CD8-positive, alpha-beta memory T cell (primary cell): ENCODE measurements at places on chromosomes 2 and 18.

- H3K4me3 ChIP-seq: no peak overlapping the region
- H3K27ac ChIP-seq: no peak overlapping the region
- H3K36me3 ChIP-seq: no peaks in the 10 kb centered on the region
- no peak for DNase-seq
Observed at GRCh38 chr2:28108143-28108542, 217.6 kb downstream of the BABAM2 start.

DNA sequence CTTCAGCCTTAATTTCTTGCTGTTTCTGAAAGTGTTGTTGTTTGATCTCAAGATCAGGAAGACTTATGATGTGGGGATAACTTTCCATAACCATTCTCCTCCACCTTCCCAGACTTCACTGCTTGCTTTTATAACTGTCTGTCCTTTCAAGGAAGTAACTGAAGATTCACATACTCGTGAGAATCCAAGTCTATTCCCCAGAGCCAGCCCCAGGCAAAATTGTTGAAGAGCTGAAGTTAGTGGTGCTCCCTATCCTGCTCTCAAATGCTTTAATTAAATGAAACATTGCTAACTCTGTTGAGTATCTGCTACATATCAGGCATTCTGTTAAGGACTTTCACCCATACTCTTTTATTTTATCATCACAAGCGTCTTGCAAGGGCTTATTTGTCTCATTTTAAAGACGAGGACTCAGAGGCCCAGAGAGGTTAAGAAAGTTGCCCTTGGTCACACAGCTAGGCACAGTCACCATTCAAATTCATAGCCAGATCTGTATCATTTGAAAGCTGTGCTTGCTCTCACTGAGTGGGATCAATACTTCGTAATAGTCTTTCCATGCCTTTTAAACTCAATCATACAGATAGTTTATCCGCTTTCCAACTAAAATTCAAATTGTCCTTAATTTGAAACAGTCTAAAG lies 189.8 kb upstream of the TCF4 start:
- H3K27me3 ChIP-seq: peaks cover 5% of the 10 kb centered on the region
- H3K4me1 ChIP-seq: no peaks in the 10 kb centered on the region
- no peaks in the 10 kb centered on the region for H3K36me3 ChIP-seq
- no peak for DNase-seq
- no peak overlapping the region for H3K27ac ChIP-seq

DNA sequence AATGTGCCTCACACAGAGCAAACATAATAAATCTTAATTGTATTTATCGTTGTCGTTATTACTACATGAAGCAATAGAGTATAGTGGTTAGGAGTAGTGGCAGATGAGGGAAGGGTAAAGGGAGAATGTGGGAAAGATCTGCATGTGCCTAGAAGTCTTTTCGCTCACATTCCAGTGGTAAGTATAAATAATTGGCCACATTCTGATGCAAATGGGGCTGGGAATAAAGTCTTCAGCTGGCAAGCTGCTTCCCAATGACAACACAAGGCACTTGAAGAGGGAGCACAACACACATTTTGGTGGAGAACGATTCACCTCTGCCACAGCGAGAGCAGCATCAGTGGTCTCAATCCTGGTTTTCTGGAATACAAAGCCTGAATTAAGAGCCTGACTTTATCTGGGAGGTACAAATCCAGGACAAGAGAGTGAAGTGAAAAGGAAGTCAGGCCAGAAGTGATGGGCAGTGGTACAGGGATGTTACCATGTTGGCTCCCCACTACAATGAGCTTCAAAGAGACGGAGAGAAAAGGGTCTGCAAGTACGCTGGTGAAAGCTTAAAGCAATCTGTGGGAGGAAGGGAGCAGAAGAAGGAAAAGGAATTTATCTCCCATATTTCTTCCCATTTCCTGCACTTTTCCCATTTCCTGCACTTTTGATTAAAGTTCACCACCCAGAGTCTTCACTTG lies 112.3 kb downstream of the ARHGAP15 start:
- peaks cover 21% of the 10 kb centered on the region for H3K4me1 ChIP-seq
- H3K36me3 ChIP-seq: peaks cover 9% of the 10 kb centered on the region
- H3K27me3 ChIP-seq: no peaks in the 10 kb centered on the region
- no peak overlapping the region for H3K4me3 ChIP-seq
- no peak for DNase-seq

GRCh38 chr2:151520976-151521375 lies 111.3 kb downstream of the RIF1 start:
- H3K4me1 ChIP-seq: no peaks in the 10 kb centered on the region
- H3K27me3 ChIP-seq: no peaks in the 10 kb centered on the region
- no peak overlapping the region for H3K27ac ChIP-seq
- no peak for DNase-seq
- H3K4me3 ChIP-seq: no peak overlapping the region

DNA sequence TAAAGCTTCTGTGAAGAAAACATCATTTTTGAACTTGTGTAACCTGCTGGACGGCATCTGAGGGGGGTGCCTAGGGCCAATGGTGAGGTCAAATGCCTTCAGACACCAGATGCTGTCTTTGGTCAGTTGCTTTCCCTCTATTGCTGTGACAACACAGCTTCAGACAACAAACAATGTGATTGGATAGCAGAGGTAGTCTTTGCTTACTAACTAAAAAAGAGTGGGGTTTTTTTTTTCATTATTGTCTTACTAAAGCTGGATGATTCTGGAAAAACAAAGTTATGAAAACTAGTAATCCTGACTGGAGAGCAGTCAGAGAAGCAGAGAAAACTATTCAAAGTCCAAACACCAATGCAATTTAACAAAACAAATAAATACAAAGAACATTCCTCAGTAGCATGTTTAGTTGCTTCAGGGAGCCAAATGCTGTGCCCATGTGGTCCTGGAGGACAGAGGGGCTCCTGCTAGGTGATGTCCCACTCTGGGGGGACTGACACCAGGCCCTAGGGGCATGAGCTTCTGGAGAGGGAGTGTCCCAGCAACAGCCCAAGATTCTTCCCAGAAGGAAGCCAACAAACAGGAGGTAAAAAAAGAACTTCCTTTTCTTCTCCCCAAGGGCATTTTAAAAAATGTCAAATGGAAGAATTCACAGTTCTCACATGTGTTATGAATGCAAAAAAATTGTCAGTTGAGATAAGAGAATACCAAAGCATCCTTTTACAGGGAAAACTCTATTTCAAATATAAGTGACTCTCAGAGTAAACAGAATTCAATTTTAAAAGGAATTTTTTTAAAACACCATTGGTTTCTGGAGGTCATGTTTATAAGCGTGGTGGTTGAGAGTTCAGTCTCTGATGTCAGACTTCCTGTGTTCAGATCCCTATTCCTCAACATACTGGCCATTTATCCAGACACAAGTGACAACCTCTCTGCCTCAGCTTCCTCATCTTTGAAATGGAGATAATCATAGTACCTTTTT lies 181.1 kb upstream of the PGAP1 start:
- H3K4me1 ChIP-seq: no peaks in the 10 kb centered on the region
- H3K27me3 ChIP-seq: no peaks in the 10 kb centered on the region
- no peak overlapping the region for H3K27ac ChIP-seq
- DNase-seq: no peak
- no peak overlapping the region for H3K4me3 ChIP-seq
- H3K36me3 ChIP-seq: peaks cover 47% of the 10 kb centered on the region

- H3K4me3 ChIP-seq: no peak overlapping the region
- DNase-seq: no peak
- no peak overlapping the region for H3K27ac ChIP-seq
- H3K4me1 ChIP-seq: peaks cover 30% of the 10 kb centered on the region
- no peaks in the 10 kb centered on the region for H3K36me3 ChIP-seq
Observed at GRCh38 chr2:108978709-108979111, 10.3 kb downstream of the EDAR start.

DNA sequence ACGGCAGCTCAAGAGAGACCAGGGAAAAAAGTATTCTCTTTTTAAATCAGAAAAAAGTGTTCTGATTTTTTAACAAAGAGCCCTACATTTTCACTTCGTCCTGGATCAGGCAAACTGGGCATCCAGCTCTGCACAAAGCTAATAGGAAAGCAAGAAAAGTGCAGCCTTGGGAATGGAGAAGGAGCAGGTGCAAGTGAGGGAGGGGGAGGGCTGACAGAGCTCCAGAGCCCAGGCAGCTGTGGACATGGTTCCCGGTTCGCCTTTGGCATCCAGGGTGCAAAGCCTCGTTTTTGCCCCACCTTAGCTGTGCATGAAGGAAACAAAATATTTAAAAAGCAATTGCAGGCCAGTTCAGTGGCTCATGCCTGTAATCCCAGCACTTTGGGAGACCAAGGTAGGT lies 82.2 kb downstream of the FAM124B start:
- H3K4me3 ChIP-seq: no peak overlapping the region
- H3K36me3 ChIP-seq: no peaks in the 10 kb centered on the region
- H3K4me1 ChIP-seq: no peaks in the 10 kb centered on the region
- DNase-seq: no peak

DNA sequence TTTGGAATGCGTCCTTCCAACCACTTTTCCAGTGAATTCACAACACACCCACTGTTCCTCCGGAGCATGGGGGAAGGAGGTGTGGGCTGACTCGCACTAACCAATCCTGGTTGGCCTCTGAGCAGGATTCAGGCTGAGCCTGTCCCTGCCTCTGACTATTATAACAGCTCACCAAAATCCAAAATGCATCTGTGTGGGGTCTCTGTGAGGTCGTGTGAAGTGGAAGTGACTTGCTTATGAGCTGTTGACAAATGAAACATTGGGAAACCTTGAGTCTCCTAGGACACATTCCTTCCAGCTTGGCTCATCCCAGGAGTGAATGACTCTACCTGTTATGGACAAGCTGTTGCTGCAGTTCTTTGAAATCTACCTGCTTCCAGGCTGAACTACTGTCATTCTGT lies 1.5 kb downstream of the CIDEA start:
- no peak for DNase-seq
- H3K4me1 ChIP-seq: no peaks in the 10 kb centered on the region
- no peaks in the 10 kb centered on the region for H3K36me3 ChIP-seq
- H3K4me3 ChIP-seq: no peak overlapping the region

DNA sequence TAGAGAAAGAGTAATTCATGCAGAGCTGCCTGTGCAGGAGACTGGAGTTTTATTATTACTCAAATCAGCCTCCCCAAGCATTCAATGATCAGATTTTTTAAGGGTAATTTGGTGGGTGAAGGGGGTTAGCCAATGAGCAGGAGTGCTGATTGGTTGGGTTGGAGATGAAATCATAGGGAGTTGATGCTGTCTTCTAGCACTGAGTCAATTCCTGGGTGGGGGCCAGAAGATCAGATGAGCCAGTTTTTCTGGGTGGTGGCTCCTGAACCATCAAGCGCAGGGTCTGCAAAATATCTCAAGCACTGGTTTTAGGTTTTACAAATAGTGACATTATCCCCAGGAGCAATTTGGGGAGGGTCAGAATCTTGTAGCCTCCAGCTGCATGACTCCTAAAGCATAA lies 312.8 kb upstream of the THSD7B start:
- no peak overlapping the region for H3K27ac ChIP-seq
- H3K36me3 ChIP-seq: no peaks in the 10 kb centered on the region
- no peaks in the 10 kb centered on the region for H3K27me3 ChIP-seq

DNA sequence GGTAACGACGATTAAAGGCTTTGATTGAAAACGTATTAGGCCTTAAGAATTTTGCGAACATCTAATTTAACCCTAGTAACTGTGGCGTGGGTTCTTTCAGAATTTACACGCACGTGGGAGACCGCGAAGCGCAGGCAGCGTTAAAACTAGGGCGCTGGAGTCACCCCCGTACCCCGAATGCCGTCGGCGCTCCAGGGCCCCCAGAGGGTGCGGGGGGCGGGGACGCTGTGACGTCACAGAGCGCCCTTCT lies 673 bp upstream of the SMCHD1 start:
- no peaks in the 10 kb centered on the region for H3K27me3 ChIP-seq
- peak overlapping the region; percentile 85 for H3K4me3 ChIP-seq
- H3K36me3 ChIP-seq: no peaks in the 10 kb centered on the region
- H3K4me1 ChIP-seq: peaks cover 31% of the 10 kb centered on the region

- no peaks in the 10 kb centered on the region for H3K4me1 ChIP-seq
- H3K4me3 ChIP-seq: no peak overlapping the region
- no peak overlapping the region for H3K27ac ChIP-seq
- no peaks in the 10 kb centered on the region for H3K36me3 ChIP-seq
Observed at GRCh38 chr2:224248944-224249371, 152.9 kb downstream of the FAM124B start.

- DNase-seq: no peak
- no peak overlapping the region for H3K27ac ChIP-seq
- H3K4me1 ChIP-seq: no peaks in the 10 kb centered on the region
- H3K36me3 ChIP-seq: no peaks in the 10 kb centered on the region
- H3K27me3 ChIP-seq: no peaks in the 10 kb centered on the region
- H3K4me3 ChIP-seq: no peak overlapping the region
Observed at GRCh38 chr2:223260681-223261080, 208.7 kb downstream of the KCNE4 start.

GRCh38 chr2:101733257-101733993 lies 35.9 kb downstream of the MAP4K4 start:
- H3K36me3 ChIP-seq: no peaks in the 10 kb centered on the region
- H3K4me3 ChIP-seq: no peak overlapping the region
- H3K4me1 ChIP-seq: peaks cover 74% of the 10 kb centered on the region
- H3K27me3 ChIP-seq: no peaks in the 10 kb centered on the region

- DNase-seq: no peak
- H3K4me3 ChIP-seq: no peak overlapping the region
- H3K27me3 ChIP-seq: no peaks in the 10 kb centered on the region
- no peak overlapping the region for H3K27ac ChIP-seq
Observed at GRCh38 chr18:63975628-63976027, 5.7 kb downstream of the SERPINB8 start.

DNA sequence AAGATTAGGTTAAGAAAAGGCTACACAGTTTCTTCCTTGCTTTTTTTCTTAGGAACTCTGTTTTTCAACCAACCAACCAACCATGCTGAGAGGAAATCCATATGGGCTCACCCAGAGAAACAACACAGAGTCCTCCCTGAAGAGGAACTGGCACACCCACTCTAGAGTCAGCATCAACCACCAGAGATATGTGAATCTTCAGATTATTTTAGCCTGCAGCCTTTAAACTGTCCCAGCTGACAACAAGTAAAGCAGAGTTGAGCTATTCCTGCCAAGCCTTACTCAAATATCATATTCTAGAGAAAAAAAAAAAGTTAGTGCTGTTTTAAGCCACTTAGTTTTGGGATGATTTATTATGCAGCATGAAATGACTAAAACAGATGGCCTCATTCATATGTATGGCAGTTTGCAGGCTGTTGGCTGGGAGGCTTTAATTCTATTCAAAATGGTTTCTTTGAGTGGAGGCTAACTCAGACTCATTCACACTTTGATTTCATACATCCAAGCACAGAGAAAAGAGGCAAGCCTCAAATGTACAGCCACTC lies 1637.7 kb upstream of the LRRTM1 start:
- H3K4me3 ChIP-seq: no peak overlapping the region
- H3K4me1 ChIP-seq: no peaks in the 10 kb centered on the region
- H3K27me3 ChIP-seq: no peaks in the 10 kb centered on the region
- DNase-seq: no peak
- H3K27ac ChIP-seq: no peak overlapping the region
- H3K36me3 ChIP-seq: no peaks in the 10 kb centered on the region

GRCh38 chr2:21183306-21183705 lies 59.5 kb downstream of the TDRD15 start:
- DNase-seq: no peak
- no peak overlapping the region for H3K4me3 ChIP-seq
- H3K27ac ChIP-seq: no peak overlapping the region
- no peaks in the 10 kb centered on the region for H3K36me3 ChIP-seq
